ENCODE measurements at places on chromosomes 16 and 17.

GRCh38 chr17:30550512-30551273 lies 73.5 kb downstream of the GOSR1 start:
- H3K27ac ChIP-seq: no peak overlapping the region
- peaks cover 7% of the 10 kb centered on the region for H3K4me1 ChIP-seq
- H3K27me3 ChIP-seq: no peaks in the 10 kb centered on the region
- peak; percentile 52 for DNase-seq
- H3K4me3 ChIP-seq: no peak overlapping the region
- H3K36me3 ChIP-seq: no peaks in the 10 kb centered on the region

GRCh38 chr17:17325816-17326215 lies 22.6 kb downstream of the NT5M start:
- H3K27ac ChIP-seq: no peak overlapping the region
- H3K4me3 ChIP-seq: no peak overlapping the region
- no peaks in the 10 kb centered on the region for H3K27me3 ChIP-seq
- no peaks in the 10 kb centered on the region for H3K36me3 ChIP-seq

DNA sequence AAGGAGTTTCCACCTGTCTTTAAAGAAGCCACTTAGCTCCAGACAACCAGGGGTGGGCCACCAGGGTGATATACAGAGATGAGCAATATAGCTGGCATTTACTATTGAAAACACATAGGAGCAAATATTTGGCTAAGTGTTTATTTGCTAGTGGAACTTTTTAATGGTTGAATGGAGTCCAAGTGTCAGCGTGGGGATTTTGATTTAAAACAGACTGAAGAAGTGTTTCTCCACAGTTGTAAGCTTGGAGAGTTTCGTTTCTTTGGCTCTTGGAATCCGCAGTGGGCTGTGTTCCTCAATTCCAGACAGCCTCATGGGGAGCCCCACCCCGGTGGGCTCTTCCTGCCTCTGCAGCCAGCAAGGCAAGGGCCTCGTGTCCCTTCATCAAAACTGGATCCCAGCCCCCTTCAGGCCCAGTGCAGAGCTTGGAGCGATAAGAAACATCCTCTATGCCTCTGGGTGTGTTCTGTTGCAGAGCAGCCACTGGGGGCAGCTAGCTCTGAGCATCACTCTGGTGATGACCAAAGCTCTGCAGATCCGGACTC lies 36.1 kb downstream of the NOG start:
- H3K4me3 ChIP-seq: no peak overlapping the region
- no peaks in the 10 kb centered on the region for H3K27me3 ChIP-seq
- peaks cover 8% of the 10 kb centered on the region for H3K4me1 ChIP-seq
- H3K36me3 ChIP-seq: no peaks in the 10 kb centered on the region
- no peak for DNase-seq

DNA sequence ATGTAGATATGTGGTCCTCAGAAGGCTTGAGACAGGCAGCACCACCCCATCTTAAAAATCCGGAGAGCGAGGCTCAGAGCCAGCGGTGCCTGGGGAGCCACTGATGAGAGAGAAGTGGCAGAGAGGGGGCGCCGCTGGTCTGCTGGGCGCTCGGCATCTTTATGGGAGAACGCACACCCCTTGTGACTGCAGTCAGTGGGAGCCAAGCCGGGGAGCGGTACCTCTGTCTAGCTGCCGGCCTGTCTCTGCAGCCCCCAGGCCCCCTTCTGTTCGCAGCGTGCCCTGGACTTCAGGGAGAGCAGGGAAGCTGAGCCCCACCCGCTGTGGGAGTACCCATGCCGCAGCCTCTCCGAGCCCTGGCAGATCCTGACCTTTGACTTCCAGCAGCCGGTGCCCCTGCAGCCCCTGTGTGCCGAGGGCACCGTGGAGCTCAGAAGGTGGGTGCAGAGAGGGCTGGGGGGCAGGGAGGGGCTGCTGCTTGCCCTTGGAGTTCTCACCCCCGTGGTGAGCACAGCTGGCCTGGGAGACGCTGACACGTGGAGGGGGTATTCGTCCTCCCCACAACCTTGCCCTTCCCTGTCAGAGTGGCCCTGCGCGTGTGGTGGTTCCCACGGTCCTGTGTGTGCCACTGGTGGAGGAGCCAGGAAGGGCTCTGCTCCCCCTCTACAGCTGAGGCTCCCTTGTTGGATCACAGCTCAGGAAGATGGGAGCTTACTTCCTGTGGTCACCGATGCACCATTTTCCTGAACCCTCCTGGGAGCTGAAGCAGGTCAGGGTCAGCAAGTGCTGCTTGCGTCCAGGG lies 44.8 kb downstream of the PRMT7 start:
- H3K4me3 ChIP-seq: no peak overlapping the region
- no peaks in the 10 kb centered on the region for H3K27me3 ChIP-seq
- no peak overlapping the region for H3K27ac ChIP-seq
- H3K36me3 ChIP-seq: peaks cover 33% of the 10 kb centered on the region

- H3K4me1 ChIP-seq: peaks cover 30% of the 10 kb centered on the region
- no peak for DNase-seq
- H3K36me3 ChIP-seq: peaks cover 12% of the 10 kb centered on the region
- H3K4me3 ChIP-seq: no peak overlapping the region
- H3K27ac ChIP-seq: peak overlapping the region; percentile 89
- H3K27me3 ChIP-seq: peaks cover under 1% of the 10 kb centered on the region
Observed at GRCh38 chr16:83994703-83995102, 26.7 kb downstream of the NECAB2 start.

GRCh38 chr16:67676516-67676915 lies 9.9 kb downstream of the C16orf86 start:
- H3K4me1 ChIP-seq: peaks cover 15% of the 10 kb centered on the region
- H3K27ac ChIP-seq: no peak overlapping the region
- no peaks in the 10 kb centered on the region for H3K27me3 ChIP-seq
- peaks cover 18% of the 10 kb centered on the region for H3K36me3 ChIP-seq
- DNase-seq: no peak

GRCh38 chr16:2756288-2757015 lies 4.0 kb downstream of the SRRM2 start:
- peaks cover 99% of the 10 kb centered on the region for H3K36me3 ChIP-seq
- H3K4me3 ChIP-seq: peak overlapping the region; percentile 89
- no peak for DNase-seq
- no peaks in the 10 kb centered on the region for H3K27me3 ChIP-seq
- peak overlapping the region; percentile 99 for H3K27ac ChIP-seq

- H3K36me3 ChIP-seq: no peaks in the 10 kb centered on the region
- DNase-seq: peak; percentile 55
- H3K4me1 ChIP-seq: peaks cover 28% of the 10 kb centered on the region
- no peak overlapping the region for H3K4me3 ChIP-seq
Observed at GRCh38 chr16:47731252-47731651, 270.1 kb downstream of the PHKB start.

DNA sequence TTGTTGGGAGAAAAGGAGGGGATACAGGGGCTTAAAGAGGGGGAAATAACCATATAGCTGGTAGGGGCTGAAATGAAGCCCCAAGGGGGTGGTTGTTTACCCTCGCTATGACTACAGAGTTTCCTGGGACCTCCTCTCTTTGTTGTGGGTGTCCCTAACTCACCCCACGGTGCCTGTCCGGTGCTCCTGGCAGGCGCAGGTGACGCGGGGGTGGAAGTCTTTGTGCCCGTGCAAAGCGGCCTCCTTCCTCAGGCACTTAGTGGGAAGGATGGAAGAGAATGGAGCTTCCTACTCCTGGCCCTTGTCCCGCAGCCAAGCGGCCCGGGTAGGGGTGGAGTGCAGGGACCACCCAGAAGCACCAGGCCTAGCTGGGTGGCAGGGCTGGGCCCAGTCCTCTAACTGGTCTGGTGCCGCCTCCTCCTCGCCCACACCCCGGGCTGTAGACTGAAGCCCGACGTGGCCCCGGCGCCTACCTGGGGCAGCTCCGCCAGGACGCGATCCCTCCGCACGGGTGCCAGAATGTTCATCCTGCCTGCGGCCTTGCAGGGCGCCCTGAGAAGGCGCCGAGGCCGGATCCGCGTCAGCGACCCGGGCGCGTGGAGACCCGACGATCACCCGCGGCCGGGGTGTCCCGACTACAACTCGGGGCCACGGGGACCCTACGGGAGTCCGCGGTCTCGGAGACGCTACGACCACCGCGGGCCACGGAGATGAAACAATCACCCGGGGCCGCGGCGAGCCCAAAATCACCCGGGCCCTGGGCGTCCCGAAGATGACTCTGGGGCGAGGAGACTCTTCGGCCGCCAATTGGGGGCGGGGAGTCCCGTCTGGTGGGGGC lies 709 bp downstream of the RAB34 start:
- peak overlapping the region; percentile 97 for H3K27ac ChIP-seq
- peaks cover 61% of the 10 kb centered on the region for H3K36me3 ChIP-seq
- H3K27me3 ChIP-seq: no peaks in the 10 kb centered on the region

DNA sequence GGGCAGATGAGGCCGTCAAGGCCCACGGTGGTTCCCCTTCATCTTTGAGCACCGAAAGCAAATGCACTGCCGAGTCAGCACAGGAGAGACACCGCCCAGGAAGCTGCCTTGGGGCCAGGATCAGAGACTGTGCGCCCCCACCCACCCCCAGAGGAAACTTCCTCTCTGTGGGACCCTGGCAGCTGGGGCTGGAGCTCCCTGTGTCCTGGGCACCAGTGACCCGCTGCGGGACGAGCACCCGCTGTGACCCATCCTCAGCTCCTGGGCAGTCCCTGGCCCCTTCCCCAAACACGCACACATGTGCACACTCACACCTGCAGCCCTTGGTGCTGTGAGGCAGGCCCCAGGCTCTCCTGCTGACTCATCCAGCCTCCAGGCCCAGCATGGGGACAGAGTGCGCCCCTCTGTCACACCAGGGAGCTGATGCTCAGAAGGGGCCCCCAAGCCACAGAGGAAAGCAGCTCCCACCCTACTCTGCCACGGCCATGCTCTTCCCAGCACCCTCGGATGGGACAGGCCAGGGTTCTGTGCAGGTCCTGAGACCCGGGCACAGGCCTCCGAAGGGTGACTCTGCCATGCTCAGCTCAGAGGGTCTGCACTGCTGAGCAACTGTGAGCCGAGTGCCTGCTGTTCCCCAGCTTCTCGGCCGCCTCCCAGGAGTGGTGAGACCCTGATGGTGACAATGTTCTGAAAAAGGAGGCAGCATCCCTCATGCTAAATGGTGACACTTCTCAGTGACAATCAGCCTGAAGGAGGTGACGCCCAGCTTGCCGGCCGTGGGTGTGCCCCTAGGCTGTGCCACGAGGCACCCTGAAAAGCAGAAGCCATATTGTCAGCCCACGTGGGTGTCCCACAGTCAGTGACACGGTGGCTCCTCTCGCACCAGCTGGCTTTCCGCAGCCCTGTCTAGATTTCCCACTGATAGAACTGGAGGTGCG lies 3.6 kb downstream of the PIEZO1 start:
- peak overlapping the region; percentile 83 for H3K27ac ChIP-seq
- DNase-seq: no peak
- peaks cover 8% of the 10 kb centered on the region for H3K36me3 ChIP-seq
- no peaks in the 10 kb centered on the region for H3K27me3 ChIP-seq
- H3K4me1 ChIP-seq: peaks cover 28% of the 10 kb centered on the region

DNA sequence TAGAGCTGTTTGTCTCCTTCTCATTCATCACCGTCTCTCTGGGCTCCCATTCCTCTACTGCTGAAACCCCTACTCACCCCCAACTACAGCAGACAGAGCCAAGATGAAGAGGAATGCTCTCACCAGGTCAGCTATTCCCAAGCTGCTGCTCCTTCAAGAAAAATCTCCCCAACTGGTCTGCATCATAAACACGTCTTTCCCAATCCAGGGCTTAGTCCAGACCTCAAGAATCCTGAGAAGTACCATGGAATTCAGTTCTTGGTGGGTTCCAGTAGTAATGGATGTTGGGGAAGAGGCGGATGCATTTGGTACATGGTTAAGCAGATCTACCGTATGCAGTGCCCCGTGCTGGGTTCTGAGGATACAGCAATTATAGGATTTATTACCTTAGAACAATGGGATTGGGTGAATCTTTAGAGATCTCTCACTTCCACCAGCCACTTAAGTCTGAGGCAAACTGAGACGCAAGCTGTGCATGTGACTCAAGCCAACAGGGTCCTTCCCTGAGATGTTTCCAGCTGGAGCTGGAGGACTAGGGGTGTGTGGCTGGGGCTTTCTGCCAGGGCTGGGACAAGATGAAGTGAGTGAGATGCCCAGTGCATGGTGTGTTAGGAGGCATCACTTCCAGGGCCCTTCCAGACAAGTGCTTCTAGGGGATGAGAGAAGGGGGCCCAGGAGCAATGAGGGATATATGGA lies 232.7 kb upstream of the CDH5 start:
- H3K4me3 ChIP-seq: no peak overlapping the region
- no peak overlapping the region for H3K27ac ChIP-seq
- no peaks in the 10 kb centered on the region for H3K27me3 ChIP-seq
- no peaks in the 10 kb centered on the region for H3K36me3 ChIP-seq

- H3K27me3 ChIP-seq: no peaks in the 10 kb centered on the region
- no peak overlapping the region for H3K27ac ChIP-seq
- no peaks in the 10 kb centered on the region for H3K4me1 ChIP-seq
- no peak for DNase-seq
- no peak overlapping the region for H3K4me3 ChIP-seq
Observed at GRCh38 chr16:75446416-75446815, 13.1 kb upstream of the CFDP1 start.

GRCh38 chr17:77036136-77036840 lies 104.5 kb upstream of the SEC14L1 start:
- H3K27me3 ChIP-seq: peaks cover 27% of the 10 kb centered on the region
- no peak overlapping the region for H3K4me3 ChIP-seq
- no peak overlapping the region for H3K27ac ChIP-seq
- DNase-seq: no peak
- no peaks in the 10 kb centered on the region for H3K4me1 ChIP-seq
- H3K36me3 ChIP-seq: no peaks in the 10 kb centered on the region

- no peaks in the 10 kb centered on the region for H3K4me1 ChIP-seq
- H3K27ac ChIP-seq: no peak overlapping the region
- no peak for DNase-seq
- H3K27me3 ChIP-seq: no peaks in the 10 kb centered on the region
- H3K36me3 ChIP-seq: no peaks in the 10 kb centered on the region
Observed at GRCh38 chr17:9587969-9588656, 11.7 kb downstream of the CFAP52 start.

DNA sequence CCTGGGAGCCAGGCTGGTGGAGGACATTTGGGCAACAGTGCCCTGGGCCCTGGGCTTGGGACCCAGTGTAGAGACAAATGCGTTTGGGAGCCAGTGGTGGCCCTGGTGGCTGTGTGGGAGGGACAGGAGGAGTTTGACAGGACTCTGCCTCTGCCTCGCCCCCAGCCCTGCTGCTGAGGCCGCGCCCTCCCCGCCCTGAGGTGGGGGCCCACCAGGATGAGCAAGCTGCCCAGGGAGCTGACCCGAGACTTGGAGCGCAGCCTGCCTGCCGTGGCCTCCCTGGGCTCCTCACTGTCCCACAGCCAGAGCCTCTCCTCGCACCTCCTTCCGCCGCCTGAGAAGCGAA lies 11.9 kb upstream of the TCAP start:
- H3K27me3 ChIP-seq: no peaks in the 10 kb centered on the region
- H3K4me1 ChIP-seq: no peaks in the 10 kb centered on the region
- peaks cover 19% of the 10 kb centered on the region for H3K36me3 ChIP-seq
- no peak overlapping the region for H3K27ac ChIP-seq
- no peak overlapping the region for H3K4me3 ChIP-seq

GRCh38 chr16:66441586-66442375 lies 14.7 kb downstream of the BEAN1 start:
- H3K27ac ChIP-seq: no peak overlapping the region
- no peaks in the 10 kb centered on the region for H3K27me3 ChIP-seq
- DNase-seq: peak; percentile 65

GRCh38 chr17:64503821-64504768 lies 2.0 kb downstream of the DDX5 start:
- H3K4me1 ChIP-seq: peaks cover 51% of the 10 kb centered on the region
- peaks cover 81% of the 10 kb centered on the region for H3K36me3 ChIP-seq
- no peaks in the 10 kb centered on the region for H3K27me3 ChIP-seq

- no peak overlapping the region for H3K4me3 ChIP-seq
- peaks cover 18% of the 10 kb centered on the region for H3K4me1 ChIP-seq
- no peaks in the 10 kb centered on the region for H3K27me3 ChIP-seq
- no peak overlapping the region for H3K27ac ChIP-seq
Observed at GRCh38 chr16:11325404-11326083, 19.7 kb upstream of the RMI2 start.

All from MCF 10A (cell line).